ENCODE measurements at places on chromosomes 6 and 20.

- no peak for DNase-seq
These were observed 626.6 kb upstream of the ADGRB3 start for GRCh38 chr6:68008445-68008844.

DNA sequence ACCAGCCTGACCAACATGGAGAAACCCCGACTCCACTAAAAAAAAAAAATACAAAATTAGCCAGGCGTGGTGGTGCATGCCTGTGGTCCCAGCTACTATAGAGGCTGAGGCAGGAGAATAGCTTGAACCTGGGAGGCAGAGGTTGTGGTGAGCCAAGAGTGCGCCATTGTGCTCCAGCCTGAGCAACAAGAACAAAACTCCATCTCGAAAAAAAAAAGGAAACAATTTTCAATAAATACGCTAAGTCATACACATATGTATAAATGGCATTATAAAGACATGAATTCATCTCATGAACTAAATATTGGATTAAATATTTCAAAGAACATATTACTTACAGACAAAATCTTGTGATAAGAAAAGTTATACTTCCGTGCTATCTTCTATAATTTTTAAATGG is 2.9 kb downstream of the ARHGAP18 start:
- no peak for DNase-seq

DNA sequence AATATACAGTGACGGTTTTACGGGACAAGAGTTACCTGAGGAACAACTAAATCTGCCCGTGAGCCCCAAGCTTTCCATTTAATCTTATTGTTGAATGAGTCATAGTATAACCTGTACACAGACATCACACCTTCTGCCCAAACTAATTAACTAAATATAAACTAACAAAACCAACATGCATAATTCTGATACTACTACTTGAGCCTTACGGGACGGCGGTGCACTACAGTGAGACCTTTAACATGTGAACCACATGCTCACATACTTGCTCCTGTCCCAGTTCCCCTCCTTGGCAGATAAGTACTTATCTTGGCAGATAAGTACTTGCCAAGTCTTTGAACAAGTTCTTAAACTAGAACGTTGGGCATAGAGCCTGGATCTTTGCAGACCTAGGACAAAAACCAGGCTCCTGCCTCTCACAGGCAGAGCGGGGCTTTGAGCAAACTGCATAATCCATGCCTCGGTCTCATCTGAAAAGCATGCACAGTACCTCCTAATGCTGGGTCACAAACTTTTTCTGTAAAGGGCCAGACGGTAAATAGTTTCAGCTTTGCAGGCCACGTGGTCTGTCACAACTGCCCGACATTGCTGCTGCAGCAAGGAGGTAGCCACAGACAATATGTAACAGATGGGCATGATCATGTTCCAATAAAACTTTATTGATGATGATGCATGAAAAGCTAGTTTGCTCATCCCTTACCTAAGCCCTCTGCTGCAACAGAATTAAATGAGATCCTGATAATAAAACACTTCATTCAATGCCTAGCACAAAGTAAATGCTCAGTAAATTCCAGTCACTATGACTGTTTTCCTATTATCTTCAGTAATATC is 23.0 kb downstream of the ZNF217 start:
- DNase-seq, result no peak

DNA sequence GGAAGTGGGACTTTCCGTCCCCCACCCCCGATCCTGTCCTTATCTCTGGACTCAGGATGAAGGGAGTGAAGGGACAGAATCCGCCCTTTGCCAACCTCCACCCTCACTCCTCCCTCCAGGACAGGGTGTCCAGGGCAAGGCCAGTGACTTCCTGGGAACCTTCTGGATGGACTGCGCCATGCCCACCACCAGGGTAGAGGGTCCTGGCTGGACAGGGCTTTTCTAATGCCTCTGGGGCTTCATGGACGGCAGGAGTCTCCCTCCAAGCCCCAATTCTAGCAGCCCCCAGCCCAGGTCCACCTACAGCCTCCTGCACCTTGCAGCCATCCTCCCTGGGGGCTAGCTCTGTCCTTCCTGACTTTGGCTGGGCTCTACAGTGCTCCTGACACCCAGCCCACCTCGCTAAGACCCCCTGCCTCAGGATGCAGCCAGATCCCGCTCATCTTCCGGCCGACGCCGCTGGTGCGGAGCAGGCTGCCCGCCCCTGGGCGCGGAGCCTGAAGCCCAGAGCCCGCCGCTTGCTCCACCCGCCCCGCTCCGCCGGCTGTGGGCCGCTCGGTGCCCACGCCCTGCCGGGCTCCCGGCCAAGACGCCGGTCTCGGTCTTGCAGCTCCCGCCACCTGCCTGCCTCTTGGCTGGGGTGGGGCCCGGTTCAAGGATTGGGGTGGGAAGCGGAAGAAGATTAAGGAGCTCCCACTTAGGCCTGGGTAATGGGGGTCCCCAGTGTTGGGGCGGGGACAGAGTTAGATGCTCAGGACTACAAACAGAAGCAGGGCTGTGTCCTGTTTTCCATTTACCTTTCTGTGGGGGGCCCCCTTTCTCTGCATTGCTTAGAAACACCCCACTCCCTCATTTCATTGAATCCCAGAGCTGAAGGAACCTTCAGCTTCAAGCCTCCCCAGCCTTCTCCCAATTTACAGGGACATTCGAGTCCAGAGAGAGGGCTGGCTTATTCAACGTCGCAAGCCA is 72.8 kb downstream of the MDGA1 start:
- no peak for DNase-seq

- DNase-seq, result no peak
These were observed 701.8 kb upstream of the FLRT3 start for GRCh38 chr20:15039088-15039752.

DNA sequence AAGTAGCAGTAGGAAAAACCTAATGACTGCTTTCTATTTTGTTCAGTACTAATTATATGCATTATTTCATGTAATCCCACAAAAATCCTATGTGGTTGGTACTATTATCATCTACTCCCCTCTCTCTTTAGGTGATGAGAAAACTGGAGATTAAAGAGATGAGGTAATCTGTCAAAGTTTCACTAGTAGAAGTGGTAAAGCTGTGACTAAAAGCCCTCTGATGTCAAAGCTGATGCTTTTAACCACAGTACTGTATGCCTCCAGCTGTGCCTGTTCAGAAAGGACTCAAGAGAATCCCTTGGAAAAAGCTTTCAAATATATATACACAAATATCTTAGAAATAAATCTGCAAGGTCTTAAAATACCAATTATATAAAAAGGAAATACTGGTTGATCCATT is 38.0 kb downstream of the PHIP start:
- DNase-seq, result no peak

DNA sequence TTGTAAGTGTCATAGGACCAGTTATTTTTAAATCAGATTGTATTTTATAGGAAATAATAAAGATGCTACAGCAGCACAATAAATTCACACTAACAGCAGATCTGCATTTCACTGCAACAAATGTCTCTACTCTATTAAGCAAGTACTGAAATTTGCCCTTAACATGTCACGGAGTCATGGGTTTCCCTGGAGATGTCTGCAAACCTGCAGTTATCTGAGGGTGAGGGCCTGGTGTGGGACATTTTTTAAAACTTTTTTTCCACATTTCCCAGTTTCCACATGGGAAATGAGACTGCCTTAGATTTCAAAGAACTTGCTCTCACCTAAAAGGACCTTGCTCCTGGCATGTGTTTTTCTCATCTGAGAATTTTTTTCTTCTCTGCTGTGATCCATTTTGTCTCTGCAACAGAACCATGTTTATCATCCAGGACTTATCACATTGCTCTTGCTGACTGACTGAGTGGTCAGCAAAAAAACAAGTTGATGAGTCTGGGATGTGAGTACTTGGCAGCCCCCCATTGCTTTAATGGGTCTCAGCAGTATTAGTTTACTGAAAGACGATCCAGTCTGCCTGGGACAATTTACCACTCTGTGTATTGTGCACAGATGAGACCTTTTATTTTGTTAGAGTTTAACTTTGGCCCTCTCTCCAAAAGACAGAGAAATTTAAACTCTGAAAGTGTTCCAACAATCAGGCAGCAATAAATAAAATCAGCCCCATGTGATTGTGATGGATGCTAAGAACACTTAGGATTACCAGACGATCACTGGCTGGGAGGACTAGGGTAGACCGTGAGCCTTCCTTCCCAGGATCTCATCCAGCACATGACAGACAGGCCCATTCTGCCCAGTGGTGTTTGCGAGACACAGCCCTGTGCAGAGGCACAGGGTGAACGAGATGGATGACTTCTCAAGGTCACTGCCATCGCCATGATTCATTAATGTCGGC is 268.8 kb downstream of the BTBD9 start:
- DNase-seq, result no peak

All from activated CD4-positive, CD25-positive, alpha-beta regulatory T cell (primary cell).